Neural progenitor cell (in vitro differentiated cells): ENCODE measurements at places on chromosomes 2 and 18.
A peak's percentile ranks its signal among the peaks of the same experiment; 100 is the strongest.

GRCh38 chr2:26904839-26905238, 56.9 kb downstream of the DPYSL5 start:
- DNase-seq: no peak

DNA sequence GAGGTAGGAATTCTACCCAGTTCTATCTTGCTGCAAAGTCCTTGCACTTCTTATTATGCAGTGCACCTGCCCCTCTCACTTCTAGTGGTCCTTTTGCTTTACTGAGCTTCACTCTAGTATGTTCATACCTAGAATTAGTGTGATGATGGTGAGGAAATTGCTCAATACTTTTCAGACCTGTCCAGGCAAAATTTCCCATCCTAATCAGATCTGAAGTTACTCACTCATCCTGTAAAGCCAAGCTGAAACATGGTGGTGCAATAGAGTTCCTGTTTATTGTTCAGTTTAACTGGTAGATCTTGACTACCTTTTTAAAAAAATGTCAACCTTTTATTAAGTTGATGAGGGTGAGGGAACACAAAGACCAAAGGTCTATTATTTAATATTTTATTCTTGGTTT, 12.6 kb upstream of the FIGN start:
- DNase-seq: no peak

DNA sequence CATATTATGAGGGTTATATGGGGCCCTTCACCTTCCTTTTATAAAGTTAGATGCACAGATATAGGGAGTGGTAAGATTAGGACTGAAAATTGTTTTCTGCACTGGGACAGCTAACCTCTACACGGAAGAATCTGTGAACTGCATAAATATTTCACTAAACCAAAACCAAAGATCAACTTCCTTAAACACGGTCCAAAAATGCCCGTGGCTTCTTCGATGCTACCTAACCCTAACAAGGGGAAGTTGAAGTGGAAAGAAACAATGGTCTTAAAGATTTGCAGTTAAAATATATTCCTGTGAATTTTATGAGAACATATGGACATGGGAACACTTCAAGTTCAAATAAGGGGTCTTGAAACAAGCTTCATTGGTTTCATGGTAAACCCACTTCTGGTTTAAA, 33.3 kb upstream of the PAX3 start:
- no peak for DNase-seq

- DNase-seq: peak; percentile 84
Observed at GRCh38 chr2:74441690-74442482, at the start of gene RTKN. Gene RTKN, minus strand, starts transcription at chr2:74441937. Its CDS starts 121 bp downstream, at chr2:74441816.

DNA sequence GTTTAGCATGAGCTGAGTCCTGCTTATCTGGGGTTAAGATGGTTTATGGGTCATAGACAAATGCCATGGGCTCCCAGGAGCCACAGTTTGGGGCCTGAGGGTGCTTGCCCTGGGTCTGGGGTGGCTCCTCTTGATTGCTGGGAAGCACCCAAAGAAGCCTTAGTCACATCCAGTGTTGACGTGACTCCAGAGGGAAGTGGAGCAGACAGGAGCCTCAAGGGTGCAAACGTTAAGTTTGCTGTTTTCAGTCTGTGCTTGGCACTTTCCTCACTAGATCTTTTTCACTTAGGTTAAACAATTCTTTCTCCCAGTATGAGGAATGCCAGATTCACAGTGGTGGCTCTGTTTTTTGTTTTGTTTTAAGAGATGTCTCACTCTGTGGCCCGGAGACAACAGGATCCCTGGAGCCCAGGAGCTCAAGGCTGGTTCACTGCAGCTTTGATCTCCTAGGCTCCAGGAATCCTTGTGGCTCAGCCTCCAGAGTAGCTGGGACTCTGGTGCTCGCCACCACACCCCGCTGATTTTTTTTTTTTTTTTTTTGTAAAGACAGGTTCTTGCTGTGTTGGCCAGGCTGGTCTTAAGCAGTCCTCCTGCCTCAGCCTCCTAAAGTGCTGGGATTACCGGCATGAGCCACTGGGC, 251.3 kb downstream of the FAM210A start:
- DNase-seq: no peak

DNA sequence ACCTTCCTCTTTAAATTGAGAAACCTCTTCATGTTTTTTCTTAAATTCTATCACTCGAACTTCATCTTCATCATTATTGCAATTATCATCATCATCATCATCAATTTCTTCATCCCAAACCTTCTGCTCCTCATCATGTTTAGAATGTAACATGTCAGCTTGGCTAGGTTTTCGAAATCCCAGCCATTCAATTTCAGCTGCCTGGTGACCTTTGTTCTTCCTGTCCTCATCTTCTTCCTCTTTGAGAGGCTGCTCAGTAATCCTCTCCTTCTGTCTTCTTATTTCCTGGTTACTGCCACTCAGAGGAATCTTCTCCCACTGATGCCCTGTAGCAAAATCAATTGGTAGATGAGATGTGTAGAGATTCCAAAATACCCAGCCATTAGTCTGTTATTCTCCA, 4.2 kb downstream of the ERMN start:
- DNase-seq: no peak

DNA sequence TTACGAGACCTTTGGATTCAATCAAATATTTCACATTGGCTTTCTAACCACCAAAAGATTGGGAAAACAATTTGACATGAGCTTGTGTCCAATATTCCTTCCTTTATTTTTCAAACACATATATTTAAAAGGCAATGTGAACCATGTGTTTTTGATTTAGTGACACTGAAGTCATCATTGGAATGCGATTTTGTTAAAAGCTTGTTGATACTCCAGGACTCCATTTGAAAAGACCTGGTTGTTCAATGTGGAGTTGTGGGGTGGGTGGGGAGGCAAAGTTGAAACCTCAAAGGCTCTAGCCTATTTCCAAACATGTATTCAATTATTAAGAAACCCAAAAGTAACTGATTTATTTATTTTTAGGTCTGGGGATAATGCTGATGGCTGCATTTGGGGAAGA, 114.1 kb upstream of the TRIB2 start:
- DNase-seq: no peak

DNA sequence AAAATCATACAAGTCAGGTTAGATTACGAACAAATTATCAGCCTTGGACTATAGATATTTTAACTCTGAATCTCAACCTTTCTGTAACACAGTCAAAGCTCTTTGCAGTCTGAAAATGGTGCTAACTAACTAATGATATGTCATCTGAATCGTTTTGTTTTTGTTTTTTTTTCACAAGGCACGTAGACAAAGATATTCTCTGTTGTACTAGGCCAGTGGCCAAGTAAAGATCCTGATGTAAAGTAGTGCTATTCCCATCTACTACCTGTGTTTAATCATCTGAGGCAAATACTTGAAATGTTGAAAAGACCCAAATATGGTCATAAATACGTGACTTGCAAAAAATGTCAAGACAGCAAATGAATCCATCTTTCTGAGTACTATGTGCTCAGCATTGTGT, 65.7 kb downstream of the REL start:
- DNase-seq: no peak

GRCh38 chr2:146108993-146109392, 1589.1 kb upstream of the ZEB2 start:
- no peak for DNase-seq

DNA sequence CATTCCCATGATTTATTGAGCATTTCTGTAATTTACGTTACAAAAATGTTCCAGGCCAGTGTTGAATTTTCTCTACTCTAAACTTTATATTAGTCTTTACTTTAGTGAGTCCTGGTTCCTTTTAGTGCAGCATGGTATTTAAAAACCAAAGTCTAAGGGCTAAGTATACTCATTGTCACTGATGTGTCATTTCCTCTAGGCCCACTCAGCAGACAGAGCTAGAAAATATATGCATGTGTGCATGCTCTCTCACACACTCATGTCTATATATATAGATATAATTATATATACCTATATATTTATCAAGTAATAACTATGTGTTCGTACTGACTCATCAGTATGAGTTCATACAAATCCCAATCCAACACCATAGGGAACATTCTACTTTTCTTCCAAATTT, 132.5 kb upstream of the SLC8A1 start:
- no peak for DNase-seq

DNA sequence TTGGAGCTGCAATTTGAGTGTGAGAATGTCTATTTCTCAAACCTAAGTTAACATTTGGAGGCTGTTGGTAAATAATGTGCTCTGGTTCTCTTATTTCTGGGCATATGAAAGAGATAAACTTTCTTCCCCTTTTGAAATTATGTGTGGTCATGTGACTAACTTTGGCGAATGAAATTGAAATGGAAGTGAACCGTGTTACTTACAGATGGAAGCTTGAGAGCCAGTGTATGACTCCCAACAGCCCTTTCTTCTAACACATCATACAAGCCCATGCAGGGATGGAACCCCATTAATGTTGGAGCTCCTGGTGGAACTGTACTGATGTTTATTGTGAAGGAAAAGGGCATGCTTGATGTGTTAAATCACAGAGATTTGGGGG, 725.8 kb downstream of the TSN start:
- DNase-seq: no peak

GRCh38 chr2:197828464-197829135, 24.2 kb downstream of the PLCL1 start:
- DNase-seq: no peak

DNA sequence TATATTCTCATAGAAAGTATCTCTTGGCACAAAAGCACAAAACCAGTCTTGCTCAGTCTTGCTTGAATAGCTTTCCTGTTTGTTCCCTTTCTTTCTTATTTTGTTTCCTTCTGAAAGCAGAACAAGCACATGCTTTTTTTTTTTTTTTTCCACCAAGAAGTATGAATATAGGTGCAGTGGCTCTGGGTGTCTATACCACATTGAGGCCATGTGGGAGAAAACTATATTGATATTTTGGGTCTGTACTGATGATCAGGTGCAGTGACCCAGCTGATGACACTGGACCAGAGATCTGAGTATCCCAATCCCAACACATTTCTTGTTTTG, 28.7 kb downstream of the GEMIN6 start:
- DNase-seq: no peak

DNA sequence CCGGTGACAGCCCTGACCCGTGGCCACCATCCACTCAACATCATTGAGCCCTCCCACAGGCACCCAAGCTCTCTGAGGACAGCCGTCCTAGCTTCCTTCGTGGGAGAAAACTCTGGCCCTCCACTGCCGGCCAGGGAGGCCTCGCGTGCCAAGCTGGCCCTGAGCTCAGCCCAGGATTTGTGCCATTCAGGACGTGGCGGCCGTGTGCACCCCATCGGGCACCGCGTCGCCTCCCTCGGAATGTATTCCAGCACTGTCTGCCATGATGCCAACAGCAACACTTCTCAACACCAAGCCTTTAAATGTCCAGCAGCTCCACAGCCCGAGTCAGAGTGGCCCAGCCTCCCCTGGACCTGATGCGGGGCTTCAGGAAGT, 35.7 kb downstream of the ZNF516 start:
- DNase-seq: no peak

- no peak for DNase-seq
Observed at GRCh38 chr2:184767059-184767458, 168.7 kb downstream of the ZNF804A start.

DNA sequence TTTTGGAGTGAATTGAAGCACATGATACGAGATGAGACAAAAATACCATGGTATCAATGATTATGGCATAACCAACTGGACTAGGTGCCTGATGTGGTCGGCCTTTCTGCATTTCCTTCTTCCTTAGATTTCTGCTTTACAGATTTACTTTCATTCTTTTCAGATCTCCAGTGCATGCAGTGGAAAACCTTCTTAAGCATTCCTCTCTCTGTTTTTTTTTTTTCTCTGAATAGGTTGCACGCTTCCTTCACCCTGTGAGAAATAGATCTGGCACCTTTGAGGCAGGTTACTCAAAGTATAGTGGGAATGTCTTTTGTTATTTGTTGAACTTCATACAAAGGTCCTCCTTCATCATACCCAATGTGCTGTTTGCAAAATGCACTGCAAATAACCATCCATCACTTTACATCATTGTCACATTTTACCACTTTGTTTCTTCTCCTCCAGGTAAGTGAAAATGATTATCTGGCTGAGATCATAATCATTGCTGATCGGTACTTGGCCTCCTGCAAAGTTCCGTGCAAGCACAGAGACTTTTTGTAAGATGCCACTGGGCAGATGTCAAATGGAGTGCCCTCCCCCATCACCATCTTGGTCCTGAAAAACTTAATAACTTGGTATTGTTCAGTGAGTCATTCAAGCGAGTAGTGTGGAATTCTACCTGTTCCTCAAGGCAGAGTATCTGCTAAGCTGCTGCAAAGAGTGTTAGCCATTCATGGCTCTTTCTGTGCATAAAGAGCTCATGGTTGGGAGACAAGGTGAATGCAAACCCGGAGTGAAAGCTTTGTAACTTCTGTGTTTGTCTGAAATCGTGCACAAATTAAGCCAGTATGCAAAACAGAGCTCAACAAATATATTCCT, 30.0 kb upstream of the KLHL14 start:
- DNase-seq: peak; percentile 16

DNA sequence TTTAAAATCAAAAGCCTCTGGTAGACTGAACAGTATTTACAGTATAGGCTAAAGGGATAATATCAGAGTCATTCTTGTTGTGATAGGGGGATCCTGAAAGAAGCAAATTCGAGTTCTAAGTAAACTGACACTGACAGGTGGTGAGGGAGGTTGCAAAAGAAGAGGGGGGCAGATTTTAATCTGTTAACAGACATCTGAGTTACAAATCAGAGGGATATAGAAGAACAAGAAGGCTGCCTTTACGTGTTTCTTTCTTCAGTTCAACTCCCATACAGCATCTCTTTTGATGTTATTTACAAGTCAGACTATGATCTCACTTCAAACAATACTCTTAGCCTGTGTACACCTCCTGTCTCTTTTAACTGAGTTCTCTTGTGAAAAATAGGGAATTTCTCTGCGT, 16.3 kb upstream of the ITGA4 start:
- no peak for DNase-seq

GRCh38 chr2:15818318-15818753, 122.0 kb upstream of the MYCN start:
- no peak for DNase-seq

DNA sequence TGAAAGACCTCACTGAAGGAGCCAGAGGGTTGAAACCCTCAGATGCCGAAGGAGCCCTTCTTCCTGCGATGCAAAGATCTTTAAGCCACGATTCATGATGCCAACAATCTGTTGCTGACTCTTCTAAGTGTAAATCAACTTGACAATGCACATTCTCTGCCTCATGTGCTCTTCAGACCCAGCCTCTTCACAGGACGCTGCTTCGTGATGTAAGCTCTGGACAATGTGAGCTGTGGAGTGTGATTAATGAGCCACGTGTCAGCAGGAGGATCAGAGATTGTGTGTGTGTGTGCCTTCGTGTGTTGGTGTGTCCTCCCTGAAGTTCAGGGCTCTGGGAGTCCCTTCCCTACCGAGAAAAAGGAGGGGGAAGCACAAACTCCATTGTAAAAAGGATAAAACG, 26.5 kb upstream of the TWIST2 start:
- peak; percentile 28 for DNase-seq

DNA sequence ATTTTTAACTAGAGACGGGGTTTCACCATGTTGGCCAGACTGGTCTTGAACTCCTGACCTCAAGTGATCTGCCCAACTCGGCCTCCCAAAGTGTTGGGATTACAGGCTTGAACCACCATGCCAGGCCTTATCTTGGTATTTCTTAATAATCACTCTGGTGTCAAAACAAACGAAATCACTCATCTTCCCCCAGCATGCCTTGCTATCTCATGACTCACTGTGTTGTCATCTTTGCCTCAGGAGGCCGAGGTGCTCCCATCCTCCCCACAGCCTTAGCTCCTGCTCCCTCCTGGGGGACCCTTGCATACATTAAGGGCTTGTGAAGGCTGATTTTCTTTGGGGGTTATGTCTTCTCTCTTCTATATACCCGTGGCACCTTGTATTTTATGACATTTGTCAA, 250.1 kb upstream of the DPP10 start:
- no peak for DNase-seq

GRCh38 chr2:86426271-86426670, 14.9 kb upstream of the KDM3A start:
- DNase-seq: no peak
